COLO829 (cell line): ENCODE measurements at places on chromosomes 3 and 15.

- DNase-seq = peak; percentile 67
Observed at GRCh38 chr15:68352401-68353062, 75.0 kb downstream of the FEM1B start.

DNA sequence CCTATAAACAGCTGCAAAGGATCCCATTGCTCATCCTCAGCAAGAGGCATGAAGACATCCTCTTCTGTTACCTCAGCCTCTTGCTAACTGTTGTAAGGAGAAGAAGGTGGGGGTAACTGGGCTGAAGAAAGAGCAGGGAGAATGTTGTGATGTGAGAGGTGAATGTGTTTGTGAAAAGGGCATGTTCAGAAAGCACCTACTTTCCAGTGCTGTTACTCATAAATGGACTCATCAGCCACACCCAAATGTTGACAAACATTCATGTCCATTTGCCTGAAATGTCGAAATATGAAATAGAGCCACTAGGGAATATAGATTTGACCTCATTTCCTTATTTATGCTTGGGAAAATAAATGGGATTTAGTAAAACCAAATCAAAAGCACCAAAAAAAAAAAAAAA, 12.6 kb downstream of the SLC24A1 start:
- no peak for DNase-seq

- no peak for DNase-seq
Observed at GRCh38 chr3:14605744-14606143, 45.8 kb upstream of the CCDC174 start.

DNA sequence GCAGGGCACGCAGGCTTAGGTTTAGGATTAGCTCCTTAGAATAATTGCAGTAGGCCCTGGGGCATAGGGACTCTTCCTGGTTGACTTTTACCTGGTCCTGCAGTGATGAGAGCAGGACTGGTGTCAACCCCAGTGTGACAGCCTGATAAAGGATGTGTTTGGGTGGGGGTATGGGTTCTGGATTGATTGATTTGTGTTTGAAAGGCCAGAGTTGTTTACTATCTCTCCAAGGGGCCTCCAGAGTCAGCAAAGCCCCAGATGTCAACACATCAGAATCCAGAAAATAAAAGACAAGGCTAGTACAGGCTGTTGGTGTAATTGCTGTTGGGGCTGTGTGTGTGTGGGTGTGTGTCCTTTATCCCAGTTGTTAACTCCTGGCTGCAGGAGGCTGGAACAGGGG, 122.3 kb downstream of the CHRNA7 start:
- DNase-seq = no peak

- no peak for DNase-seq
Observed at GRCh38 chr15:50353251-50353974, 1.6 kb downstream of the GABPB1 start.

DNA sequence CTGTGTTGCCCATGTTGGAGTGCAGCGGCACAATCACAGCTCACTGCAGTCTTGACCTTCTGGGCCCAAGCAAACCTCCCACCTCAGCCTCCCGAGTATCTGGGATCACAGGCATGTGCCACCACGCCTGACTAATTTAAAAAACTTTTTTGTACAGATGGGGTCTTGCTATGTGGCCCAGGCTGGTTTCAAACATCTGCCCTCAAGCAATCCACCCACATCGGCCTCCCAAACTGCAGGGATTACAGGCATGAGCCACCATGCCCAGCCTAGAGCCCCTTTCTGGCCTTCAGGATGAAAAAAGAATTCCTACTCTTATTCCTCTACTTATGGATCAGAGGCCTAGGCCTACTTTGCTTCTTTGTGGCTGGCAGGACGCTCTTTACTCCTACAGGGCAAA, 39.6 kb downstream of the CHAC1 start:
- DNase-seq = no peak

DNA sequence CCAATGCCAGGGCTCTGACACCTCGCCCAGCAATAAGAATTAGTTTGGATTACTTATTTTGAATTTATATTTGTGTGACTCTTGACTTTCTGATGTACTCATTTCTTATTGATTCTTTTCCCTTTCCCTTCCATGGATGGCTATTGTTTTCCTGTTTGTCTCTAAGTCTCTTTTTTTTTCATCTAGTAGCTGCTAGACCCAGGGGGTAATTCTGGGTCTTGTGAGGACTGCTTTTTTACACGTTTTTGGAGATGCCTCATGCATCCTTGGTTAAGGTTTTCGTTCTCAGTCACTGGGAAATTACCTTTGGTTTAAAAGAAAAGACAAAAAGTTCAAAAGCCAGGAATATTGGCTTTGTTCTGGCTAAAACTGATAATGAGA, 70.2 kb upstream of the STRIT1 start:
- DNase-seq = no peak

- DNase-seq = no peak
Observed at GRCh38 chr3:64684715-64685261, 3.0 kb downstream of the ADAMTS9 start.

- DNase-seq = no peak
Observed at GRCh38 chr3:108036984-108037741, 53.7 kb downstream of the CD47 start.

- no peak for DNase-seq
Observed at GRCh38 chr3:157872902-157873301, 233.3 kb downstream of the SHOX2 start.

GRCh38 chr3:39205131-39205530, 12.7 kb upstream of the XIRP1 start:
- no peak for DNase-seq

GRCh38 chr3:100149713-100150415, 35.6 kb upstream of the FILIP1L start:
- no peak for DNase-seq

DNA sequence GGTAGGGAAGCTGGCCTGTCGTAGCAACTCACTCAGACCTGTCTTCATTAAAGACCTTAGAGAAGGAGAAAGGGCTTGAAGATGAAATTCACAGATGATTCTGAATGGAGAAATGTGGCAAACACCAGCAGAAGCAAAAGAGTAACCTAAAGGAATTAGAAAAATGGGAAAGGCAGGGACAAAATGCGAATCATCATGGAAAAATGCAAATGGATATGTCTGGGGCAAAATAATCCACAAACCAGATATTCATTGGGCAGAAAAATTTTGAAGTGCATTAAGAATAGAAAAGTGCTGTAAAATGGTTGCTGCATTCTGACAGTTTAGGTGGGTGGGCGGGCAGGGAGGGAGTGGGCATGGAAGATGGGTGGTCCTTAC, 156.9 kb upstream of the RASGRP1 start:
- no peak for DNase-seq

DNA sequence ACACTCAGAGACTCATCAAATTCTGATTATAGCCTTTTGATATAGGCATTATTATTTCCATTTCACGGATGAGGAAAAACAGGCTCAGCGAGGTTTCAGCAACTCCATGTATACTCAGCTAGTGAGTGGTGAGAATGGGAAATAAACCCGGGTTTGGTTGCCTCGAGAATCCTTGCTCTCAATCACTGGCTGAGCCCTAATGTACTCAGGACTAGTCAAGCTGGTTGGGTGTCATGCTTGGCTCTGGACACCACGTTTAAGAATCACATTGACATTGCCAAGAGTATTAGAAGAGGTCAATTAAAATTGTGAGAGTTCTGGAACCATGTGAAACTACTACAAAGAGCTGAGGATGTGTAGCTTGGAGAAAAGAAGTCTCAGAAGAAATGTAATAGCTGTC, 444.5 kb downstream of the MFSD1 start:
- DNase-seq = no peak

DNA sequence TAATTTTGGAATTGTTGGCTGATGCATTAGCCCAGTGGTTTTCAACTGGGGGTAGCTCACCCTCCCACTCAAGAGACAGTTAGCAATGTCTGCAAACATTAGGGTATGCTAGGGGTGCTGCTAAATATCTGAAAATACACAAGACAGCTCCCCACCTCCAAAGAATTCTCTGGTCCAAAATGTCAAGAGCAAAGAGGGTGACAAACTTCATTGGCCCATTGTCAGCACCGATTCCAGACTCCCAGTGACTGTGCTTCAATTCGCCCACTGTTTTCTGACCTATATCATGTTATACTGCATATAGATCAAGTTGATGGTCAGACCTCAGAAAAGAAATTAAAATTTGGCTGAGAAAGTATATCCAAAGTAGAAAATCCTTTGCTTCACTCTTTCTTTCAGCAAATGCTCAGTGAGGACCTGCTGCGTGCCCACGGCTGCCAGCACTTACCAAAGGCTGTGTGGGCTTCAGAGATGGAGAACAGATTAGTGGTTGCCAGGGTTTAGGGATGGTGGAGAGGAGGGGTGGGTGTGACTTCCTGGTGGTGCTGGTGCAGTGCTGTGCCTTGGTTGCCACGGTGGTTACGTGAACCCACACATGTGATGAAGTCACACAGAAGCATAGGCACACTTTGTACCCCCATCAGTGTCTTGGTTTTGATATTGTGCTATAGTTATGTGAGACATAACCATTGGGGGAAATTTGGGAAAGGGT, 204.0 kb downstream of the PLCL2 start:
- DNase-seq = no peak

DNA sequence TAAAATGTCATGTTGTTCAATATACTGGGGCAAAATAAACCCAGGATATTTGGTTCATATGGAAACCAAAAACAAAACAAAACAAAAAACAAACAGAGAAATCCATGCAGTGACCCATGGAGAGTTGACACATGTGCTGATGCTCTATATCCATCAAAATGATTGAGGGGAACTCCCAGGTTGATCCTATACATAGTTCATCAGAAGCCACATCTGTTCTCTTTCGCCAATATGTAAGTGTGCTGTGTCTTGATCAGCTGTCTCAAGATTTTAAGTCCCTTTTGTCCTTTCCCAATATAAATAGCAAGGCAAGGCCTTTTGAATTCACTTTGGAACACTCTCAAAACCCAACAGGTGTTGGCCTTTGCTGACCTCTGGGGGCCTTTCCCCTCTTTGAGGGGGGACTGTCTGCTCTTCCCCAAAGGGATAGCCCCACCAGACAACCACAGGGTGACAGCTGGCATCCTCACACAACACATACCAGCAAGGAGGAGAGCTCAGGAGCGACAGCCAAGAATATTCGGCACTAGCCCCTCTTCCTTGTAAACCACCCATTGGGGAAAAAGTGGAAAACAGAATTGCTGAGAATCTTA, 209.4 kb upstream of the CD96 start:
- no peak for DNase-seq

DNA sequence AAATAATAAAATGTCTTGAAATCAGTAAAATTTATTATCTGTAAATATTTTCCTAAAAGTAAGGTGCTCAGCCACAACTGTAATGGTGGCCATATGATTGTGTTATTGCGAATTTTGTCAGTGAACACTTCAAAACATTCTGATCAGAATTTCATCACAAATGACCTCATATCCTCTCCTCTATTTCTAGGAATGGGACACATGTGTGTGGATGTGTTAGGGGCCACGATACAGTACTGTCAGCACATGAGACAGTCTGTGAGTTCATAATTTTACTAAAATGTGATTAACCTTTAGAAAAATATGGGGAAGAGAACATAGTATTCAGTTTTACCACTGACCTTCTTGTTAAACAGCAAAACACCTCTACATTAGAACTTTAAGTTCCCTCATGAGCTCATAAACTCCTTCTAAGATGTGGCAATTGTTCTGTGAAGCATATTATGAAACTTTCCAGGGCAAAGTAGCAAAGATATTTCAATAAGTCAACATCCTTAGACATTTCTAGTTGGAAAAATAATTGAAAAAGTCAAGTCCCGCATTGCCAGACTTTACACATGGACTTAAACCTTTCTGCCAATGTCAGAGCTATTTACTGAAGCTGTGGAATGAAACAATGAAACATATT, 158.2 kb upstream of the ABI3BP start:
- DNase-seq = no peak

- no peak for DNase-seq
Observed at GRCh38 chr15:58545307-58546065, 113.7 kb downstream of the LIPC start.

GRCh38 chr3:38604246-38604645, 45.2 kb downstream of the SCN5A start:
- DNase-seq = no peak

DNA sequence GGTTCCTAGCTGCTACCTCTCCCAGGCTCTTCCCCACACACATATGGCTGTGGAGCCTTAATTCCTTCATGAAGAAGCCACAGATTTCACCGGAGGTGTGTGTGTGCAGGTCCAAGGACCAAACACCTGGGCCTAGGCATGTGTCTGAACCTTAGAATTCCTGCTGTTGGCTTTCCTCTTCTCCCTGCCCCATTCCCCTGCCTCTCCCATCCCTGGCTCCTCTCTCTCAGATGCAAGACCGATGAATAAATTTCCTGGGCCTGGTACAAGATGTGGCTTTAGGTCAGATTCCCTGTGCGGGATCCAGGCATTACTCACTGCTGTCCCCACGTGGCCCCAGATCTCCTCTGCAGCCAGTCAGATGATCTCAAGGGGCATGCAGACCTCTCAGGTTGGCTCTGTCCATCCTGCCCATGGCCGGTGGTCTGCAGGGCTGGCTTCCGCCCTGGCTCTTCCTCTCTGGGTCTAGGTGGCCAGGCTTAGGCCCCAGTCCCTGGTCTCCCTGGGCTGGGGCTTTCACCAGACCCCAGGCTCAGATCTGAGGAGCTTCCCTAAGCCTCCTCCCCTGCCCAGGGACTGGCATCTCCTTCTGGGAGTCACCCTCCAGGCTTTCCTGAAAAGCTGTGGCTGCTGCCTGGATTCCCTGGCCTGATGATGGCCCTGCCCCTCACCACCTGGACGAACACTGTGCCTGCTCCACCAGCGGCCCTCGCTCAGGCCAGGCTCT, 20.5 kb downstream of the CCR9 start:
- DNase-seq = no peak

GRCh38 chr15:84760219-84760618, 11.8 kb downstream of the ZNF592 start:
- no peak for DNase-seq

GRCh38 chr3:141714671-141715070, 23.4 kb upstream of the RNF7 start:
- DNase-seq = no peak

GRCh38 chr15:25332306-25332705, 106.5 kb downstream of the UBE3A start:
- DNase-seq = no peak

DNA sequence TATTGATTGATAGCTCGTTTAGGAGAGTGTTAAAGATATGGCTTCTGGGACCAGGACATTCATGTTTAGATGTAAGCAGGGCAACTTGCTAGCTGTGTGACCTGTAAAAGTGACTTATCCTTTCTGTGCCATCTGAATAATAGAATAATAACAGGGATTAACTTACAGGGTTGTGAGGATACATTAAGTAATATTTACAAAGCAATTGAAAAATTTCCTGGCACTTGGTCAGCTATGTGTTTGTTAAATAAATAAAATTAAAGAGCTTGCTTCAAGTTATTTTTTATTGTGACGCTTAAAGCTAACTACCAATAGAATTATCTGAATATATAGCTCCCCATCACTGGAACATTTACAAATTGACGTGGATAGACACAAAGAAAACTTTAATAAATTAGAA, 287.9 kb upstream of the CDIN1 start:
- no peak for DNase-seq

GRCh38 chr3:142318331-142318730, 92.9 kb upstream of the GK5 start:
- no peak for DNase-seq

- DNase-seq = no peak
Observed at GRCh38 chr3:82461049-82461889, 699.8 kb upstream of the GBE1 start.
